IMR-90 (cell line): ENCODE measurements at places on chromosomes 4 and X. TPM values are rescaled to one million over a fixed set of nuclear protein-coding genes. Genes with fewer than 3 reads are reported as not detected.
A peak's percentile ranks its signal among the peaks of the same experiment; 100 is the strongest.

Gene EBP
- total RNA-seq, result 66.7 and 78.9 TPM in 2 replicates

- no peak for DNase-seq
Observed at GRCh38 chrX:10833299-10834169, 213.1 kb upstream of the MID1 start.

GRCh38 chr4:110188113-110188512 lies 10.3 kb downstream of the ELOVL6 start:
- DNase-seq, result no peak

GRCh38 chr4:56321251-56321650 lies 66.0 kb downstream of the AASDH start:
- DNase-seq, result peak; percentile 22

- no peak for DNase-seq
Observed at GRCh38 chrX:9055354-9055753, 21.4 kb upstream of the FAM9B start.

DNA sequence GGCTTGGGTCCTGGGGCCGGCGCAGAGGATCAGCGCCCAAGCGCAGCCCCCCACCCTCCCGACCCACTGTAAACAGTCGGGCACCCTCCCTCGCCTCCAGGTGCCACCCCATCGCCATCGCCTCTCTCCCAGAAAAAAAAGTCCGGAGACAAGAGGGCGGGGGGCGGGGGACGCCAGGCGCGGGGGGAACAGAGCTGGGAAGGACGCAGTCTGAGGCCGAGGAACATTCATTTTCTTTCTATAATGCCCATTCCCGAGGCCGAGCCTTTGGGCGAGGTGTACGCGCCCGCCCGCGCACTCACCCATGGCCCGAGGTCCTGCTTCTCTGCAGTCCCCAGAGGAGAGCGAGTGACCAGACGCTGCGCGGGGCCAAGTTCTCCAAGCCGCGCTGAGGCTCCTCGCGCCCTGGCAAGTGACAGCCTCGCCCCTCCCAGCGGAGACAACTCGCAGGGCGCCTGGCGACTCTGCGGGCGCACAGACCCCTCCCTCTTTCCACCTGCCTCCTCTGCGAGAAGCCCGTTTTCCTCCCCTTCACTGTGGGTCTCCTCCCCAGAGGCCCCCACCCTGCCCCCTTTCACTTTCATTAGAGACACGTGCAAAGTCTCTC lies 63.5 kb upstream of the WDR17 start:
- DNase-seq, result no peak

DNA sequence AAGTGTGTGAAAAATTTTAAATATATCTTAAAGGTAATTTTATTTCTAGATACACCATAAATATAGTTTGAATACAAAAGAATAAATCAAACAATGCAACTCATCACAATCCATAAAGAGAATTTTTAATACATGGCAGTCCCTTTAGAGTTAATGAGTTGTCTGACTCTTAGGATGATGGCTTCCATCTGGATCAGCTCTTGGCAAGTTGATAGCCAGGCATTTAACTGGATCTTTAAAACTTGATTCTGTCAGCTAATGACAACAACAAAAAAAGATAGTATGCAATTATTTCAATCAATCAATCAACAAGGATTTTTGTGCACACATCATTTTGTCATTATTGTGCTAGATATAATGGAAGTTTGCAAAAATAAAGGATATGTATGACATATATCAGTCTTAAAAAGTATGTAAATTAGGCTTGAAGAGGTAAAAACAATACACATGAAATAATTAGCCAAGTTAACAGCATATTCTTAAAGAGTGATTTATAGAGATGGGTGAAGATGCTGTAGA lies 174.9 kb upstream of the PCDH18 start:
- DNase-seq, result no peak

Gene TMEM164
- total RNA-seq, result 5.0 and 6.3 TPM in 2 replicates

DNA sequence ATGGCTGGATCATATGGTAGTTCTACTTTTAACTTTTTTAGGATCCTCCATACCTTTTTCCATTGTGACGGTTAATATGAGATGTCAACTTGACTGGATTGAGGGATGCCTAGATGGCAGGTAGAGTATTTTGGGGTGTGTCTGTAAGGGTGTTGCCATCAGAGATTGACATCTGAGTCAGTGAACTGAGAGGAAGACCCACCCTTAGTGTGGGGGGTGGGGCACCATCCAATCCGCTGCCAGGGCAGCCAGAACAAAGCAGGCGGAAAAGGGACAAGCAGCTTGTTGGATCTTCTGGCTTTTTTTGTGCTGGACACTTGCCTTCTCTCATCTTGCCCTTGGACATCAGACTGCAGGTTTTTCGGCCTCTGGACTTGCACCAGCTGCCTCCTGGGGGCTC lies 168.5 kb upstream of the CXCL13 start:
- DNase-seq, result no peak

DNA sequence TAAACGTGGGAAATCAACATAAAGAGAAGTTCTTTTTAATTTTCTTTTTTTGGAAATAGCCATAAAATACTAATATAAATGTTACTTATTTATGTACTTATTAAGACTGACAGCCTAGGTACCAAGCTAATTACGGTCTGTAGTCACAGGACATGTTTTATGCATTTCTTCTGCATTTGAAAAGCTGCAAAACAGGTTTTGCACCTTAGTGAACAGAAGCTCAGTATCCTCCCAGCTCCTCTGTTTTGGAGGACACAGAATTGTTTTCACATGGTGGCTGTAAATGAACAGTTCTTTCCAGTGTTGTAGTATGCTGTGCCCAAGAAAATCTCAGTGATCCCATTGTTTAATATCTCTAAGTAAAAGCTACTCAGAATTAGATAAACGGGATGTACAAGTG lies 1788.0 kb upstream of the TENM3 start:
- no peak for DNase-seq

DNA sequence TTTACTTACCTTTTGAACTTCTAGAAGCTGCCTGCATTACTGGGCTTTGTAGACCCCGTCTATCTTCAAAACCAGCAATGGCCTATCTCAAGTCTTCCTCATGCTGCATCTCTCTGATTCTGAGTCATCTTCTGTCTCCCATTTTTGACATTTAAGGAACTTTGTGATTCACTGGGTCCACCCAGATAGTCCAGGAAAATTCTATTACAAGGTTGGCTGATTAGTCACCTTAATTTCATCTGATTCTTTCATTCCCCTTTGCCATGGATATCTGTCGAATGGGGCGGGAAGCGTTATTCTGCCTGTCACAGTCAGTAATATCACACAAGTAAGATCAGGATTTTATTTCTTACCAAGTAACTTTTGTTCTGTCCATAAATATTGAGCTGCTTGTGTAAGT lies 618.0 kb downstream of the CCSER1 start:
- DNase-seq, result no peak

Gene KCND1
- 0.28 and 0.36 TPM in 2 replicates for total RNA-seq

DNA sequence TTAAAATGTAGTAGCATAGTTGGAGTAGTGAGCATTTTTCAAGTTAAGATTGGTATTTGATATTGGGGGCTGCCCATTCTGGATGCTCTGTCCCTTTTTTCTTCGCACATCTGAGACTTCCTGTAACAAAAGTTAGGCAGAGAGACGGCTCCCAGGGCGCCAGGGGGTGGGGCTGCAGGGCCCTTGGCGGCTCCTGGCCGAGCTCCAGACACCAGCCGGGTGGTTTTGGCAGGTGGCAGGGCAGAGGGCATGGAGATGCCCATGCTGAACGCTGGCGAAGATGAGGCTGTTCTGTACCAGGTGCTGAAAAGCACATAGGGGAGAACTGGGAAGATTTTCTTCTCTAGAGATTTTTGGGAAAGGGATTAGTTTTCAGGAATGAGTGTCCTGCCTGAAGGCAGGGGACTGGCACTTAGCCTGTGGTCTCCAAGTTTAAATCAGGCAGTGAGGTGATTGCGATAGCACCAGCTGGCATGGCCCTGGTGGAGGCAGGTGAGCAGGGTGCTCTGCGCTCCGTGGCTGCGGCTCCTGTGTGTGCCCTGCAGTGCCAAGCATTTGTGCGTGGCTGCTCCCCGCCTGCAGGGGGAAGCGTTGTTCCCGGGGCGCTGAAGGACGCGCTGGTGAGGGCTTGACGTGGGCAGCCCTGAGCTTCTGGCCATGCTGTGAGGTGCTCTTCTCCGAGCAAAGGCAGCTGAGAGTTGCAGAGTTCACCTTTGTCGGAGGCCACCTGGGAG lies 23.6 kb upstream of the HGFAC start:
- DNase-seq, result no peak

DNA sequence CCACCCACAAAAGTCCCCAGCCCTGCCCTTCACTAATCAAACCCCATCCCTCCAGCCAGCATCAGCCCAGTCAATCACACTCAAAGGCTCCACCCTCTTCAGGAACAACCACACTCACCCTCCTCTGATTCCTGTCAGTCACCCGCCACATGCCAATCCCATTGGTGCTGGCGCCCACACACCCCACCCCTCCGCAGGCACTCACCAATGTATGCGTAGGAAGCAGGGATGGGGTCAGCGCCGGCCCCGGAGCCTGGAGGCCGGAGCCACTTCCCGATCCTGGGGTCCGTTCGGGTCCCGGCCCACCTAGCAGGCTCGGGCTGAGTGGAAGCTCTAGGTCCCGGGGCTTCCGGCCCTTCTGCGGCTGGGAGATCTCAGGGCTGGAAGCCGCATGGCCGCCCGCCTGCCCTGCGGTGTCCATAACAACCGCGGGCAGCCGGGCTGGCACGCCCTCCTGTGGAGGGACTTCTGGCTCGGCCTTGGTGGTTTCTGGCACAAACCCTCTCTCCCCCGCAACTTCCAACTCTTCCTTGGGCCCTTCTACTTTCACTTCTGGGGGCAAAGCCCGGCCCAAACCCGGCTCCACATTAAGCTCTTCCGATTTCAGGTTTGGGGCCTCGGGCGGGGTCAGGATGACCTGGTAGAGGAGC lies 7.9 kb upstream of the CFP start:
- no peak for DNase-seq

DNA sequence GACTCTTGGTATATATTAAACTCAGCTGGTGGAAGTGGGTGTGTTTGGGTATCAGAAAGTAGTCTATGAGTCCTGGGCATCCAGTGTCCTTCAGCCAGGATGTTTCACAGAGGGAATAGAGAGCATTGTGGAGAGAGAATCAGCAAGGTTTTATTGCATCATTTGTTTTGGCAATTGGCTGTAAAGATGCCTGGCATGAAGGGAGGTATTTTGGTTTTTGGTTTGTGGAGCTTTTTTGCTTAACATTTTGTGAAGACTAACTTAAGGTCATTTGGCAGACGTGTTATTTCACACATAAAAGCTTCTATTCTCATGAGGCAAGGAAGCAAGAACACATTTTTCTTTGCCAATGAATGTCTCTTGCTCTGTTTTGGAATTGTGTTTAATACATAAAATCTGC lies 71.1 kb downstream of the DCLK2 start:
- no peak for DNase-seq

DNA sequence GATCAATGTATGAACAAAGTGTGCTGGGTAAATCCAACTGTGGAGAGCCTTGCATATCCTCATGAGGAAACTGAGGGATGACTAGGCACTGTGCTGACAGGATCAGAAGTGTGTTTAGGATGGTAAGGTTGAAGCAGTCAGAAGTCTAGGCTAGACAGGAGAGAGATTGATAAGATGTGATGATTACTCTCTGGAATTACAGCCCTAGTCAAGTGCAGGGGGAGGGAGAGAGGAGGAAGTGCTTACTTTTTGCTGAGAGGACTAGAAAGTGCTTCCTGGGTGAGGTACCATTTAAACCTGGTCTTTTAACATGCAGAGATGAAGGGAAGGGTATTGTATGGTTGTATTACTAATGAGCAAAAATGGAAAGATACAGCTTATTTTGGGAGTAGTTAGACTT lies 23.7 kb downstream of the FHIP1A start:
- no peak for DNase-seq

GRCh38 chrX:50483283-50483682 lies 12.7 kb upstream of the DGKK start:
- DNase-seq, result no peak

Gene RPS6KA3
- 43.9 and 51.1 TPM in 2 replicates for total RNA-seq

Gene LNX1
- total RNA-seq, result 0.28 and 0.36 TPM in 2 replicates

Gene SHROOM3
- total RNA-seq, result 18.1 and 19.5 TPM in 2 replicates

GRCh38 chrX:138845786-138846185 lies 134.3 kb upstream of the FGF13 start:
- no peak for DNase-seq

DNA sequence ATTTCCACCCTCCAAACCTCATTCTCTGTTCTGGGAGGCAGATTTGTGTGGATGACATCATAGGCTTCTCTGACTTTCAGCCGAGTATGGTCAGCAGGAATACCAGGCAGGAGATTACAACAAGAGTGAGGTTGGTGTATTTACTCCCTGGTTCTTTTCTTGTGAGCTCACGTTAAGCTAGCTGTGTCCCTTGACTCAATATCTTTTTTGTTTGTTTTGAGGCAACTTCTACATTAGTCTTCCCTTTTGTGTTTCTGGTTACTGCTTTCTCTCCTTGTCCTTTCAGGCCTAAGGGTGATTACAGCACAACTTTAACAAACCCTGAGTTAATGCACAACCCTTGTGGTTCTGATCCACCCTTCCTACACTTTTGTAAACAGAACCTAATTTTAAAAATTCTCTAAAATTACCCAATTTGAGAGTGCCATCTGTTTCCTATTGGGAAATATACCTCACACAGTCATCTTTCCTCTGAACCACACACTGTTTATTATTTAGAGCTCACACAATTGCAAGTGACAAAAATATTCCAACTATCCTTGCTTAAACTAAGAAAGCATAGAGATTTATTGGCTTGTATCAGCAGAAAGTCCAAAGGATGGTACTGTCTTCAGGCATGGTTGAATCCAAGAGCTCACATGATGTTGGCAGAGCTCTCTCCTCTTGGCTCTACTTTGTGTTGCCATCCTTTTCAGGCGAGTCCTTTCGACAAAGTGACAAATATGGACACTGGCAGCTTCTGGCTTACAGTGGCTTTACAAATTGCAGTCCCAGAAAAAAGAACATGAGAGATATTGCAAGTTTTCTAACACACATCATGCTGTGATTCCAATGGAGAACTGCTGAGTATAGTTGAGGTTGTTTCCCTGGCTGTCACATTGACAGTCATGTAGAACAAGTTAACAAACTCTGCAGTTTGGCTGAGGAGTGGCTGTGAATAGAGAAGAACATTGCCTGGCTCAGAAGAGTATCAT lies 150.5 kb upstream of the DDIT4L start:
- DNase-seq, result peak; percentile 74

Gene STS
- total RNA-seq, result 3.4 and 3.6 TPM in 2 replicates

GRCh38 chrX:118025226-118025625 lies 91.4 kb downstream of the KLHL13 start:
- DNase-seq, result peak; percentile 82

GRCh38 chr4:108536577-108536976 lies 83.8 kb upstream of the RPL34 start:
- DNase-seq, result no peak
